ENCODE measurements at places on chromosomes 5 and 9.

DNA sequence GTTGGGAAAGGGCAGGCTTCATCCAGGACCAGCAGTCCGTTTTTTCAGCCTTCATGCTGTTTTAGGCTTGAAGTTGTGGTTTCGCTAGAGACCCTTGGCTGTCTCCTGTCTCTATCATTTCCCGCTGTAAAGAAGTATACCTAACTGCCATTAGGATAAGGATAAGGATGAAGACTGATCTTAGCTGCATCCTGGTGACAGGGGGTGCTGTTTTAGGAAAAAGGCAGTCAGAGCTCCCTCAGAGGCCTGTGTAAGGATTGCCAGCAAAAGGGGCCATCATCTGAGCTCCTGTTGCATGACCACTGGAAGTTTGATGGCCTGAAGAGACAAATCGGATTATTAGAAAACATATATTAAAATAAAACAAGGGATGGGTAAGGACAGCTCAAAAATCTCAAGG lies 64.8 kb upstream of the FGF10 start:
- DNase-seq = no peak
- no peaks in the 10 kb centered on the region for H3K27me3 ChIP-seq
- H3K4me3 ChIP-seq = no peak overlapping the region
- no peak overlapping the region for H3K27ac ChIP-seq
- no peaks in the 10 kb centered on the region for H3K36me3 ChIP-seq

DNA sequence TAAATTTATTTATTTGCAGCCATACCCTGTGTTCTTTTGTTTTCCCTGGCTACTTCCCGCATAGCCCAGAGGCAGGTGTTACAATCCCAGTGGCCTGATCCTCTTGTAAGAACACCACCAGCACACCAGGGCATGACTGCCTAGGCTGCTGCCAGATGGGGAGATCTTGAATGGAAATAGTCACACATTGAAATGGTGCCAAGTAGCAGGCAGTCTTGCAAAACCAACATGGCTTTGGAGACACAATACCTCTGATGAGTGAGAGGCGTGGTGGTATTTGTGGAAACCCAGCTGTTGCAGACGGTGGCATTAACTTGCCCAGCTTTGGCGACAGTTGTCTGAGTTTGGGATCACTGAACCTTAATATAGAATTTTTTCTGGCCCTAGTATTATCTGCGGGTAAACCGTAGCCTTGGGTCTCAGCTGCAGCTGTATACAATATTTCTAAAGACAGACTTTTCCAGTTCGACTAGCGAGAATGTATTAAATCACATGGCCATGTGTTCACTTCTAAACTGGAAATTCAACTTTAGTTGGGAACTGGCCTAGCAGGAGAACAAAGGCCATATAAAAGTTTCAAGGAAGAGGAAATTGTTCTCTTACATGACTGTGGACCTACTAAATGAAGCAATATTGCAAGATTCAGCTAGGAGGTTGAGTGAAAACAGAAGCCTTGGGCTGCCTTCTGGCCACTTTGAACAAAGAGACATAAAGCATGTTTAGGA lies 277.0 kb downstream of the SMARCA2 start:
- no peak overlapping the region for H3K27ac ChIP-seq
- no peaks in the 10 kb centered on the region for H3K27me3 ChIP-seq
- H3K36me3 ChIP-seq = no peaks in the 10 kb centered on the region
- peaks cover 2% of the 10 kb centered on the region for H3K4me1 ChIP-seq
- no peak overlapping the region for H3K4me3 ChIP-seq

DNA sequence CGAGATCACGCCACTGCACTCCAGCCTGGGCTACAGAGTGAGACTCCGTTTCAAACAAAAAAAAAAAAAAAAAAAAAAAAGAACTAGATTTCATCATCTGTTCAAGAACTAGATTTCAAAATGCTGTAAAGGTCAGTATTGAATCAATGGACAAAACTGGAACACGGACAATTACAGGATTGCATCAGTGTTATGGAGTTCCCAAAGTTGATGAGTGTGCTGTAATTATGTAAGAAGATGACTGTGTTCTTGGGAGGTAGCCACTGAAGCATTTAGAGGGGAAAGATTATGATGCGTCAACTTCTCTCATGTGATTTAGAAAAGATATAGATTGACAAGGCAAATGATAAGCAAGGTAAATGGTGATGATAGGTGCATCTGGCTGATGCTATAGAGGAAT lies 6.5 kb downstream of the FAM240B start:
- no peak for DNase-seq
- H3K27ac ChIP-seq = no peak overlapping the region
- no peaks in the 10 kb centered on the region for H3K36me3 ChIP-seq
- no peak overlapping the region for H3K4me3 ChIP-seq

DNA sequence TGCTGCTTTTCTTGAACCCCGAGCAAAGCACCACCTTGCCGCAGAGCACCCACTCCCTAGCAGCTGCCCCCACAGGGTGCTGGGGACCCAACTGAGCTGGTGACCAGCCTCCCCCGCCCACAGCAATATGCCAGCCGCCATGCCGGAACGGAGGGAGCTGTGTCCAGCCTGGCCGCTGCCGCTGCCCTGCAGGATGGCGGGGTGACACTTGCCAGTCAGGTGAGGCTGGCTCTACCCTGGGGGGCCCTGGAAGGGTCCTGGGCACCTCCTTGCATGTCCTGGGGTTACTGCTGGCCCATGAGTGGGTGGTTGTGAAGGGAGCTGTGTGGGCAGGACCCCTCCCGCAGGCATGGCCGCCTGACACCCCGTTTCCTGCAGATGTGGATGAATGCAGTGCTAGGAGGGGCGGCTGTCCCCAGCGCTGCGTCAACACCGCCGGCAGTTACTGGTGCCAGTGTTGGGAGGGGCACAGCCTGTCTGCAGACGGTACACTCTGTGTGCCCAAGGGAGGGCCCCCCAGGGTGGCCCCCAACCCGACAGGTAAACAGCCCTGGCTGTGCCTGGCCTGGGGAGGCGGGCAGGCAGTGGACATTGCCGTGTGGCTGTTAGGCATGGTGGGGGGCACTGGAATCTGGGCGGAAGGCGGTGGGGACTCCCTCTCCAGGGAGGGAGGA lies 7.2 kb downstream of the EGFL7 start:
- no peak for DNase-seq
- peak overlapping the region; percentile 74 for H3K4me3 ChIP-seq
- H3K27me3 ChIP-seq = peaks cover 73% of the 10 kb centered on the region
- H3K4me1 ChIP-seq = peaks cover 18% of the 10 kb centered on the region
- H3K27ac ChIP-seq = peak overlapping the region; percentile 18

- peak overlapping the region; percentile 91 for H3K4me3 ChIP-seq
- peak; percentile 3 for DNase-seq
- H3K27me3 ChIP-seq = peaks cover 2% of the 10 kb centered on the region
- H3K27ac ChIP-seq = no peak overlapping the region
- H3K4me1 ChIP-seq = peaks cover 3% of the 10 kb centered on the region
Measured at GRCh38 chr5:41869151-41869723, 988 bp downstream of the OXCT1 start.

GRCh38 chr5:88144219-88145001 lies 124.2 kb downstream of the TMEM161B start:
- no peak overlapping the region for H3K4me3 ChIP-seq
- H3K36me3 ChIP-seq = no peaks in the 10 kb centered on the region

DNA sequence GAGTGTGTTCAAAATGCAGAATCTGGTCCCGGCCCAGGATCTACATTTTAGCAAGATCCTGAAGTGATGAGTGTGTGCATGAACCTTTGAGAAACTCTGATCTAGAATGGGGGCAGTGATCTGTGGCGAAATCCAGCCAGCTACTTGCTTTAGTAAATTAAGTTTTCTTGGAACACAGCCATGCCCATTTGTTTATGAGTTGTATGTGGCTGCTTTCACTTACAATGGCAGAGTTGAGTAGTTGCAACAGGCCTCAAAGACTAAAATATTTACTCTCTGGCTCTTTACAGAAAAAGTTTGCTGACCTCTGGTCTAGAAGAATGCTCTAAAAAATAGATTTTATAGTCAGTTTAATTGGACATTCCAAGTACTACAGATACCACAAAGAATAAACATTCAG lies 588.3 kb downstream of the BNC2 start:
- no peak for DNase-seq
- no peak overlapping the region for H3K27ac ChIP-seq
- H3K4me1 ChIP-seq = peaks cover 3% of the 10 kb centered on the region
- H3K27me3 ChIP-seq = peaks cover 4% of the 10 kb centered on the region

GRCh38 chr5:180868960-180869359 lies 7.9 kb upstream of the ZFP62 start:
- H3K4me3 ChIP-seq = no peak overlapping the region
- no peaks in the 10 kb centered on the region for H3K4me1 ChIP-seq
- peak; percentile 88 for DNase-seq

GRCh38 chr5:88690409-88691229 lies 192.4 kb downstream of the MEF2C start:
- H3K27me3 ChIP-seq = peaks cover 55% of the 10 kb centered on the region
- H3K36me3 ChIP-seq = no peaks in the 10 kb centered on the region
- H3K4me3 ChIP-seq = peak overlapping the region; percentile 87
- H3K27ac ChIP-seq = no peak overlapping the region

DNA sequence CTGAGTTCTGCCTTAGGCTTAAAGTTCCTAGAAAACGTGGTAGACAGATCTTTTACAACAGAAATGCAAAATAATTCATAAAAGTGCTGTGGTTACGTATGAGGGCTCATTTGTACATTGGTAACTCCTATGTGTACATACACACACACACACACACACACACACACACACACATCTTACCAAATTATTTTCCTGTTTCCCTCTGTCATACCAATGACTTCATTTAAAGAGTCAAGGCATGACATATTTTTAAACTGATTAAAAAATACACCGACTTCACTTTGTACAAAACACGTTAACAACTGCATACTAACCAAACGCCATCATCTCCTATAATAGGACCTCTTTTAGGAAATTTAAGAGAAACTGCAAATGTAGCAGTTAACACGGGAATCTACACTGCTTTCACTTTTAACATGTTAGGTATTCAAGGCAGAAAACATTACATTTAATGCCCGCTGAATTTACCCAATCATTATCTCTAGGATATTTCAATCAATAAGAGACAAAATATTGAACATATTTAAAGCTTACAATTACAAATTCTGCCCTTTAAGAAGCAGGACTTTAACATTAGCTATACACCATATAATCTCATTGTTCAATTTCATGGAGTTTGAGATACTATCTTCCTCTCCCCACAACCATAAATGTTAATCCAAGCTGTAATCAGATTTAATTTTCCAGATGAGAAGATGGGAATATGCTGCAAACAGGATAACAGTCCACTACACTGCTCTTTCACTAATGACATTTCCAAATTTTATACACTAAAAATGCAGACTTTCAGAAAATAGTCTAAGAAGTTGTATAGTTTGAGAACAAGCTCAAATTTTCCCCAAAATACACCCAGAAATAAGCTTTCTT lies 133.1 kb downstream of the DENND1A start:
- H3K4me3 ChIP-seq = no peak overlapping the region
- H3K27ac ChIP-seq = no peak overlapping the region
- H3K36me3 ChIP-seq = no peaks in the 10 kb centered on the region
- no peaks in the 10 kb centered on the region for H3K27me3 ChIP-seq
- DNase-seq = no peak

DNA sequence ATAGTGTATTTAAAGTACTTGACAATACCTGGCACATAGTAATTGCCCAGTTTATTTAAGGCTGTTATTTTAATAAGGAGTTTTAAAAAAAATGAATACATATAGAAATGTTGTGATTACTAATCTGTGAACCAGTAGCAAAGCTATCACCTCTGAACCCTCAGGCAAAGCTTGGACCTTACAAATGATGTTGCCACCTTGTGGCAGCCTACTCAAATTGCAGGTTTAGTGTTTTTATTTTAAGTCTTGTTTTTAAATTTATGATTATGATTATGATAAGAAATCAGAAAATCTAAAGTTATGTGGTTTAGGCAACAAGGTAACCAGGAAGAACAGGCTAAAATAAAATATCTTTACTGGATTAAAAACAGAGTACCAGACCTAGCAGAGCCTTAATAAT lies 35.8 kb downstream of the PPARGC1B start:
- no peak for DNase-seq
- no peak overlapping the region for H3K27ac ChIP-seq
- H3K36me3 ChIP-seq = peaks cover 6% of the 10 kb centered on the region
- peaks cover 4% of the 10 kb centered on the region for H3K4me1 ChIP-seq
- peaks cover 1% of the 10 kb centered on the region for H3K27me3 ChIP-seq

- peaks cover 65% of the 10 kb centered on the region for H3K4me1 ChIP-seq
- no peak overlapping the region for H3K27ac ChIP-seq
- peaks cover 14% of the 10 kb centered on the region for H3K36me3 ChIP-seq
- H3K27me3 ChIP-seq = peaks cover 8% of the 10 kb centered on the region
- H3K4me3 ChIP-seq = no peak overlapping the region
- no peak for DNase-seq
Measured at GRCh38 chr9:106867286-106867685, 4.3 kb downstream of the ZNF462 start.

GRCh38 chr5:136042665-136043121 lies 13.9 kb downstream of the TGFBI start:
- DNase-seq = no peak
- H3K27ac ChIP-seq = peak overlapping the region; percentile 74
- no peaks in the 10 kb centered on the region for H3K36me3 ChIP-seq
- H3K27me3 ChIP-seq = peaks cover 1% of the 10 kb centered on the region

GRCh38 chr5:59483971-59484472 lies 409.5 kb downstream of the PDE4D start:
- H3K27ac ChIP-seq = no peak overlapping the region
- no peaks in the 10 kb centered on the region for H3K36me3 ChIP-seq
- H3K27me3 ChIP-seq = no peaks in the 10 kb centered on the region
- H3K4me3 ChIP-seq = no peak overlapping the region
- DNase-seq = no peak

DNA sequence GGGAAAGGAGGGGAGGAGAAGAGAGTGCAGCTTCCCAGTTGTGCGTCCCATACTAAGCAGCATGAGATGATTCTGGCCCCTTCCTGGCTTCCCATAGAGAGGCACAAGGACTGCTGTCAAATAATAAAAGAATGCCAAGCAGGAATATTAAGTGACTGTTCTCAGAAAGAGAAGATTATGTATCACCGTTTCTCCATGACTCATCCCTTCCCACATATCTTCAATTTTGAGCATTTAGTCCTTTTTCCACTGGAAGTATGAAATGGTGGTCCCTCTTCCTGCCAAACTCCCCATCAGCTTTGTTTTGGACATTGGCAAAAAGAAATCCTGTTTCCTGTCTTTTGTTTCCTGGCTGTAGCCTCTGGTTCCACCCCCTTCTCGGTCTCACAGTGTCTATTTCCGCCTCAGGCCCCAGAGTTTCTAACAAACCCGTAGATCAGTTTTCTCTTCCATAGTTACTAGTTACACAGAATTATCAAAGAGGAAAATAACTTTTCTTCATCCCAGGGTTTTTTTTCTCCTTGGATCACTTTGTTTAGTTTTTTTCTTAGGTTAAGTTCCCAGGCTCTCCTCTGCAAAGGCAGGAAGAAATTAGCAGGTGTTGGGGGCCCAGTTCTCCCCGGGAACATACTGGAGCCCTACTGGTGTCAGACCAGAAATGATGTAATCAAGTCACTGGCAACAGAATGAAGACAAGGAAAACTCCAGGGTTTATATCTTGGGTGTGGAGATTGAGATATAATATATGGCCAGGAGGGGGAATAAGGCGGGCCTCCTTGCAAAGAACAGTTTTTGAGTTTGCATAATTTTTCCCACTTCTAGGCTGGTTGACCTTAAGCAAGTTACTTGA lies 26.4 kb upstream of the ARHGAP26 start:
- no peaks in the 10 kb centered on the region for H3K36me3 ChIP-seq
- peaks cover 4% of the 10 kb centered on the region for H3K27me3 ChIP-seq
- H3K27ac ChIP-seq = peak overlapping the region; percentile 96
- H3K4me3 ChIP-seq = peak overlapping the region; percentile 9
